ENCODE measurements at places on chromosomes 5 and 9.

DNA sequence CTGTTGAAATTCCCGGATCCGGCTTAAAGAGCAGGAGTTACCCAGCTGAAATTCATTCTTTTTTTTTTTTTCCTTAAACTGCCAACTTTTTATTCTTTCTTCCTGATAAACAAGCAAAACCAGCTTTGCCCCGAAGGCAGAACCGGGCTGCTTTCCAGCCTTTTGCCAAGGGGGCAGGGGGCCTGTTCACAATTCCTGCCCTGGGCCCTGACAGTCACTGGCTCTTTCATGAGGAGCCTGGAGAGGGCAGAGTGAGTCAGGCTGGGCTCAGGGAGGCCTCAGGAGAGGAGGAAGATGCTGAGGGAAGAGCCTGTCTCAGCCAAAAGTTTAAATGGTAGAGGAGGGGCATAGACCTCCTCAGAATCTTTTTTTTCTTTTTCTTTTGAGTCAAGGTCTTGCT, 4.8 kb downstream of the GLIPR2 start:
- no peak for DNase-seq

- DNase-seq = no peak
Observed at GRCh38 chr5:167731951-167732350, 559.5 kb upstream of the WWC1 start.

DNA sequence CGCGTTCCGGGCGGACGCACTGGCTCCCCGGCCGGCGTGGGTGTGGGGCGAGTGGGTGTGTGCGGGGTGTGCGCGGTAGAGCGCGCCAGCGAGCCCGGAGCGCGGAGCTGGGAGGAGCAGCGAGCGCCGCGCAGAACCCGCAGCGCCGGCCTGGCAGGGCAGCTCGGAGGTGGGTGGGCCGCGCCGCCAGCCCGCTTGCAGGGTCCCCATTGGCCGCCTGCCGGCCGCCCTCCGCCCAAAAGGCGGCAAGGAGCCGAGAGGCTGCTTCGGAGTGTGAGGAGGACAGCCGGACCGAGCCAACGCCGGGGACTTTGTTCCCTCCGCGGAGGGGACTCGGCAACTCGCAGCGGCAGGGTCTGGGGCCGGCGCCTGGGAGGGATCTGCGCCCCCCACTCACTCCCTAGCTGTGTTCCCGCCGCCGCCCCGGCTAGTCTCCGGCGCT, at the start of gene DAPK1:
Gene DAPK1 (plus strand): TSS at position 264 of the 442 bp plus-strand sequence. CDS start 1,211 bp downstream, outside the sequence.
- peak; percentile 36 for DNase-seq

- peak; percentile 72 for DNase-seq
Observed at GRCh38 chr5:135053278-135053677, 19.2 kb upstream of the PITX1 start.

DNA sequence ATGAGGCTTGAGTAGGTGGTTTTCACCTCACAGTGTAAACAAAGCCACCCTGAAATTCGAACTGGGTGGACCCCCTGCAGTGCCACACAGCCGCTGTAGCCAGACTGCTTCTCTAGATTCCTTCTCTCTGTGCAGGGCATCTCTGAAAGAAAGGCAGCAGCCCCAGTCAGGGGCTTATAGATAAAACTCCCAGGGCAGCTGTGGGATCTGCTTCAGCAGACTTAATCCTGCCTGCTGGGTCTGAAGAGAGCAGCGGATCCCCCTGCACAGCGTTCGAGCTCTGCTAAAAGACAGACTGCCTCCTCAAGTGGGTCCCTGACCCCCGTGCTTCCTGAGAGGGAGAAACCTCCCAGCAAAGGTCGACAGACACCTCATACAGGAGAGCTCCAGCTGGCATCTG, 71.4 kb downstream of the CARTPT start:
- no peak for DNase-seq

DNA sequence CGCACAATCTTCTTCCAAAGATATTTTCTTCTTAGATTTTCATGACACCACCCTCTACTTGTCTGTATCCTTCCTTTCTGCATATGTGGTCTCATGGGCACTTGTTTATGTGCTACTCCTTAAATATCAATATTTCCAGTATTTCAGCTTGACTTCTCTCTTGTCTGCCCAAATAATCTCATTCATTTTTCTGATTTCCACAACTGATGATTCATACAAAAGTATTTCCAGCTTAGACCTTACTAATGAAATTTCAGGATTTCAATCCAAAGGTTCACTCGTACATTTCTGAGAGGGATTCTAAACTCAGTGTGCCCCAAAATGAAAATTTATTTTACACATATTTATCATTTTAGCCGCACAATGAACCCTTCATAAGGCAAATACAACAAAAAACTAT, 928.9 kb upstream of the C9orf72 start:
- no peak for DNase-seq

DNA sequence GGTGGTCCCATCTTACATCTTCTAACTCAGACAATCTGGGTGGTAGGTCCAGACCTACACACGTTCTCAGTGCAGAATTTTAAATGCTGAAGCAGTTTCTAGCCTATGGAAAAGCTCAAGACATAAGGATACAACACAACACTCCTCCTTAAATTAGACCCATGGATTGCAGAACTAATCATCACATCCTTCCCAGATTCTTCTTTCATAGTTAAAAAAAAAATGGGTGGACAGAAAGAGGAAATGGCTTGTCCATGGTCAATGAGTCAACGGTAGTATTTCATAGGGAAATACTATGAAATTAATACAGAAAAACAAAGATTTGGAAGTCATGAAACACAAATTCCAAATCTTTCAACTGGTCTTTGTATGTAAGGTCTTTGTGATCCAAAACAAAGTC, 106.9 kb downstream of the PAPPA start:
- no peak for DNase-seq

GRCh38 chr9:79623799-79624721, 52.3 kb downstream of the TLE4 start:
- DNase-seq = peak; percentile 64

- peak; percentile 80 for DNase-seq
Observed at GRCh38 chr9:133148199-133149129, 15.2 kb downstream of the GBGT1 start.

- DNase-seq = no peak
Observed at GRCh38 chr9:18910916-18911315, 122.1 kb downstream of the SAXO1 start.

DNA sequence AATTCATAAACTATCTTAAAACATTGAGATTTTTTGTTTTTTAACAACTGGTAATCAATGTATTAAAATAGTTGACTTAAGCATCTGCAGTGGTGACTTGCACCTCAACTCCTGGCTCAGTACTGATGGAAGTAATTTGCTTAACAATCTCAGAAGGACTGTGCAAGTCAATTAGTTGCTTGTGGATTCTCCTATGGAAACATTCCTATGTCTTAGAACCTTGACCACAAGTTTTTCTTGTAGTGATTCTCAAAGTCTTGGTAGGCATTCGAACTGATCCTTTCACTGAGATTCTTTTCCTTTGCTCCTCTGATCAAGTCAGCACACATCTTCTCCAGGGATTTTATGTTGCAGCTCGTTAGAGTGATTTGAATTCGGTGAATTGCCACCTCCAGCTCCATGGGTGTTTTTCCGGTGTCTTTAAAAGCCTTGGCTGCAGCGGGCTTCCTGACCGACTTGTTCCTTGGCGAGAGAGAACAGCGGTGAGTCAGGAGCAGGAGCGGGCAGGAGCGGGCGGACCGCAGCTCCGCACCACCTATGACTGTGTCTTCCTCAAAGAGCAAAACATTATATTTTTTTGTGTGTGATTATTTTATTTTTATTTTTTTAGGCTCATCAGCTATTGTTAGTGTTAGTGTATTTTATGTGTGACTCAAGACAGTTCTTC, 21.1 kb downstream of the HMGXB3 start:
- no peak for DNase-seq

GRCh38 chr5:5886812-5887486, 464.5 kb downstream of the ICE1 start:
- no peak for DNase-seq

- no peak for DNase-seq
Observed at GRCh38 chr5:14513266-14513665, 68.3 kb upstream of the OTULINL start.

DNA sequence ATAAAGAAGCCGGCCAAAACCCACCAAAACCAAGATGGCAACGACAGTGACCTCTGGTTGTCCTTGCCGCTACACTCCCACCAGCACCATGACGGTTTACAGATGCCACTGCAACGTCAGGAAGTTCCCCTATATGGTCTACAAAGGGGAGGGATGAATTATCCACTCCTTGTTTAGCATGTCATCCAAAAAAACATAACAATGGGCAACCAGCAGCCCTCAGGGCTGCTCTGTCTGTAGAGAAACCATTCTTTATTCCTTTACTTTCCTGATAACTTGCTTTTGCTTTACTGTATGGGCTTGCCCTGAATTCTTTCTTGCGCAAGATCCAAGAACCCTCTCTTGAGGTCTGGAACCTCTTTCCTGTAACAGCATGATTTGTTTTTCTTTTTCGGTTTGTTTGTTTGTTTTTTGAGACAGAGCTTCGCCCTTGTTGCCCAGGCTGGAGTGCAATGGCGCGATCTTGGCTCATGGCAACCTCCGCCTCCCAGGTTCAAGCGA, 2.0 kb upstream of the UAP1L1 start:
- DNase-seq = no peak

- DNase-seq = no peak
Observed at GRCh38 chr5:32282633-32283032, 30.1 kb downstream of the MTMR12 start.

GRCh38 chr5:141608557-141608956, 10.2 kb downstream of the DIAPH1 start:
- no peak for DNase-seq

- peak; percentile 18 for DNase-seq
Observed at GRCh38 chr5:111511831-111512374, 432 bp downstream of the STARD4 start.

DNA sequence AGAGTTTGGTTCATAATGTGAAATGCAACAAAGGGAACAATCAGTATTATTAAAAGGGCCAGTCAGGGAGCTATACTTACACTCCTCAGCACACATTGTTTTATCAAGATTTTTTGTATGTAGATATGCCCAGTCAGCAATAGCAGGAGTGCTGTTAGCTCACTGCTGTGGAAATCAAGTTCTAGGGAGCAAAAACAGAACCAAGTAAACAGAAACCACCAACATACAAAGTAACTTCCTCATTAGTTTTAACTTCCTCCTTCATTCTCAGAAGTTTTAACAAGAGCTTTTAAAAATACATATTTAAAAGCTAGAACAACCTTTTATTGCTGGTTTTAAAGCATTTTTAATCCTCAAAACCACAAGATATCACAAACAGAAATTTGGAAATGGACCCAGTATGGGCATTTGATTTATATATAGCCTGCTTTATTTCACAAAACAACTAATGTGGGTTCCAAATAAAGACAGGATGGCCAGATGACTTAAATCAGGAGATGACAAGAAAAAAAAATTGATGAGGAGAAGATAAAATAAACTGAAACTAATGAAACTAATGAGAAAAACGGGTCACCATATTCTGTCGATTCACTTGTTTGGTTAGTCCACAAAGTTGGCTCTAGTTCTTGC, 178.5 kb downstream of the ADAMTS12 start:
- DNase-seq = no peak

DNA sequence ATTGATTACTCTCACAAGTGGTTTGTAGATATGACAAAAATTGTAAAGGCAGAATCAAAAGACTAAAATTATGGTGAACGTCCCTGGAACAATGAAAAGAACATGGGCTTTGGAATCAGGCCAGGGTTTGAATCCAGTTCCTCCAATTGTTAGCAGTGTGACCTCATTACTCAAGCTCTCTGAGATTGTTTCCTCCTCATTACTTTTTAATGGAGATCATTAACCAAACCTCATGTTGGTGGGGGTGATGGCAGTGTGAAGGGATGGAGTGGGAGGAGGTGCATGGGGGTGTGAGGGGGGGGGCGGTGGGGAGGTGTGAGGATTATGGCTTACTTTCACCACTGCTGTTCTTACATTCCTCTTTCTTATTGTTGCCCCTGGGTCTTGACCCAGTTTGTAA, 44.1 kb upstream of the FOXE1 start:
- DNase-seq = no peak

DNA sequence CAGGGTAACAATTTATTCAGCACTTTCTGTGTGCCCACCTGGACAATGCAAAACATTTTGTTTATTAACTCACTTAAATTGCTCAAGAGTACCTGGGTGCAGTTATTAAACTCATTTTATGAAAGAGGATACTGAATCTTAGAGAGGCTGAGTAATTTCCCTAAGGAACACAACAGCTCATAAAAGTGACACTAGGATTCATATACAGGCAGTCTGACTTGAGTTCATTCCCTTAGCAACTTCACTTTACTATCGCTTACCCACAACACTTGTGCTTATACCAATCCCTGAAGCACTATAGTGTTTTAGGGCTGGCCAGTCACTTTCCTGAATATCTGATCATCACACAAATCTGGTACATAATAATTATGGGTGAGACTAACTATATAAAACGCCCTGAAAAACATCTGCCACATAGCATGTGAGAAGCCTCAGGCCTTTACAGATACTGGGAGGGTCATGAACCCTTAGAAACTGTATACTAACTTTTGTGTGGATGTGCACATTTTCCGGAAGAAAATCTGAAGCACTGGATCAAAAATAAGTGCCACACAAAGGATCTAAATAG, 11.3 kb downstream of the TRPM6 start:
- no peak for DNase-seq

Data from CD4-positive, alpha-beta T cell treated with Interleukin-15 for 1 hour (primary cell).